ENCODE measurements at places on chromosomes 3 and 15. TPM values are rescaled to one million over a fixed set of nuclear protein-coding genes. Genes with fewer than 3 reads are reported as not detected.

GRCh38 chr3:114376516-114377185 lies 82.8 kb downstream of the TIGIT start:
- H3K4me1 ChIP-seq, result peaks cover 9% of the 10 kb centered on the region
- DNase-seq, result no peak
- H3K27ac ChIP-seq, result no peak overlapping the region
- peaks cover 12% of the 10 kb centered on the region for H3K36me3 ChIP-seq
- no peaks in the 10 kb centered on the region for H3K27me3 ChIP-seq

DNA sequence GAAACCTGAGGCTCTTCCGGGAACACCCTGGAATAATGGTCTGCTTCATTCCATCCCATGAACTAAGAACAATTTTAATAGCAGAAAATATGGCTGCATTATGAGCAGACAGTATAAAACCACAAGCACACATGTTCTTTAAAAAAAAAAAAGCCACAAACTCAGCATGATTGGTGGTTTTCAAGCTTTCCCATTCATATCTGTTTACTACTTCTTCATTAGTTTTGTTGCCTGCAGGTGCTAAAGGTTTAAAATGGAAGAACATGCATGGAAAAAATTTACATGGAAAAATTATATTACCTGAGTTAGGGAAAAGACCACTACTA lies 137.9 kb upstream of the HES1 start:
- peaks cover 11% of the 10 kb centered on the region for H3K4me1 ChIP-seq
- DNase-seq, result no peak
- H3K27me3 ChIP-seq, result peaks cover 62% of the 10 kb centered on the region
- no peak overlapping the region for H3K27ac ChIP-seq

- no peak overlapping the region for H3K4me3 ChIP-seq
- peak overlapping the region; percentile 94 for H3K27ac ChIP-seq
- H3K27me3 ChIP-seq, result no peaks in the 10 kb centered on the region
- H3K36me3 ChIP-seq, result peaks cover 1% of the 10 kb centered on the region
- no peak for DNase-seq
Measured at GRCh38 chr3:100104442-100104798, 9.9 kb downstream of the FILIP1L start.

DNA sequence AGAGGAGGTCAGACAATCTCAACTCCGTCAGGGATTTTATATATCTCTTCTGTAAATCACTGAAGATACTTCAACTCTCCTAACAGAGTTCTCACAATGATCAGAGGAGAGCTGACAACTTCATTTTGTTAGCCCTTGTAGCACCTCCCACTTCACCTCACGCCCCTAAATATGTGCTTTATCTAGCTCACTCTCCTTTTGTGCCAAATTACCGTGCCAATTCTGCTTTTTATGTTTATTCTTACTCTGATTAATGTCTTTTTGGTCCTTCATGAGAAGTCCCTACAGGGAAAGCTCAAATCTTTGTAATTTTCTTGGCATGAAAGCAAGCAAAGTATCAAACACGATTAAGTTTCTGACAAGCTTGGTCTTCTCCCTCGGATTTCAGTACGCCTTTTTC lies 636.1 kb upstream of the NAALADL2 start:
- H3K4me1 ChIP-seq, result peaks cover 1% of the 10 kb centered on the region
- H3K27me3 ChIP-seq, result peaks cover 2% of the 10 kb centered on the region
- DNase-seq, result no peak
- no peak overlapping the region for H3K27ac ChIP-seq
- H3K4me3 ChIP-seq, result no peak overlapping the region

DNA sequence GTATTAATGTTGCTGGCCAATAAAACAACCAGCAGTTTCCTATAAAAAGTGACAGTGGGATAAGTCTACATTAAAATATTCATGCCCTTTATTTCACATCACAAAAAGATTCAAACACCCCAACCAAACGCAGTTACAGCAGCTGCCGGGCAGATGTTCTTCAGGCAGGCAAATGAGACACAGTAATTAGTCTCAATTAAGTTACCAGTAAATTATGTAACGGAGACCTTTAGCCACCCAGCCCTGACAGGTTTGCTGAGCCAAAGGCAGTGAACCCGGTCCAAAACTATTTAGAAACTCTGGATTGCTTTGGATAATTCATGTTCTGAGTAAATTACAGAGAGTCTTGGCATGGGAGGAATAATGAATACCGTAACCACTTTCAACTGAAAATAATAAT lies 289.2 kb upstream of the LYSMD4 start:
- H3K27ac ChIP-seq, result no peak overlapping the region
- peaks cover 44% of the 10 kb centered on the region for H3K4me1 ChIP-seq
- H3K4me3 ChIP-seq, result no peak overlapping the region
- H3K27me3 ChIP-seq, result no peaks in the 10 kb centered on the region
- no peaks in the 10 kb centered on the region for H3K36me3 ChIP-seq

- no peaks in the 10 kb centered on the region for H3K27me3 ChIP-seq
- H3K36me3 ChIP-seq, result peaks cover 29% of the 10 kb centered on the region
- peaks cover 6% of the 10 kb centered on the region for H3K4me1 ChIP-seq
- H3K4me3 ChIP-seq, result no peak overlapping the region
- no peak overlapping the region for H3K27ac ChIP-seq
- peak; percentile 87 for DNase-seq
Measured at GRCh38 chr3:46923559-46924350, 46.2 kb downstream of the PTH1R start.

GRCh38 chr3:110579840-110580550 lies 491.6 kb upstream of the NECTIN3 start:
- peaks cover 36% of the 10 kb centered on the region for H3K4me1 ChIP-seq
- no peaks in the 10 kb centered on the region for H3K36me3 ChIP-seq
- H3K27me3 ChIP-seq, result no peaks in the 10 kb centered on the region

GRCh38 chr3:59364496-59364895 lies 314.7 kb upstream of the CFAP20DC start:
- peaks cover 23% of the 10 kb centered on the region for H3K4me1 ChIP-seq
- no peak overlapping the region for H3K27ac ChIP-seq
- no peak for DNase-seq
- peaks cover 4% of the 10 kb centered on the region for H3K36me3 ChIP-seq
- H3K27me3 ChIP-seq, result no peaks in the 10 kb centered on the region
- no peak overlapping the region for H3K4me3 ChIP-seq

GRCh38 chr15:42728560-42728959 lies 8.4 kb downstream of the CDAN1 start:
- no peak overlapping the region for H3K27ac ChIP-seq
- no peaks in the 10 kb centered on the region for H3K27me3 ChIP-seq
- H3K4me3 ChIP-seq, result no peak overlapping the region
- DNase-seq, result no peak

DNA sequence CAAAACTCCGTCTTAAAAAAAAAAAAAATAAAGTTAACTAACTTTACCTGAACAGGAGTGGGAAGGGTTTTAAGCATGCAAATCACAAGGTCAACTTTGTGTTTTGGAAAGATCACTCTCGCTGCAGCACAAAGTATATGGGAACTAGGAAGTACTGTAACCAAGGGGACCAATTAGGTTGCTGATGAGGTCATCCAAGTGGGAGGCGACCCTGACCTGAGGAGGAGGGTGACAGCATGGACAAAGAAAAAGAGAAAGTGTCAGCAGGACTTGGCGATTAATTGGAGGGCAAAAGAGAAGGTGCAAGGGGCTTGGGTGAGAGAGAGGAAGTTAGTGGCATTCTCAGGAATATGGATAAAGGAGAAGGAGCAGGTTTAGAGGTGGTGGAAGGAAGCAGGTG lies 89.5 kb upstream of the ZBED2 start:
- no peak overlapping the region for H3K27ac ChIP-seq
- no peak for DNase-seq
- H3K36me3 ChIP-seq, result no peaks in the 10 kb centered on the region
- no peaks in the 10 kb centered on the region for H3K4me1 ChIP-seq
- H3K27me3 ChIP-seq, result no peaks in the 10 kb centered on the region
- H3K4me3 ChIP-seq, result no peak overlapping the region

- peaks cover 96% of the 10 kb centered on the region for H3K4me1 ChIP-seq
- DNase-seq, result no peak
- H3K36me3 ChIP-seq, result peaks cover 12% of the 10 kb centered on the region
- H3K27ac ChIP-seq, result peak overlapping the region; percentile 70
- H3K27me3 ChIP-seq, result no peaks in the 10 kb centered on the region
- peak overlapping the region; percentile 20 for H3K4me3 ChIP-seq
Measured at GRCh38 chr3:185929192-185930151, 8.3 kb downstream of the TRA2B start.

- peaks cover 30% of the 10 kb centered on the region for H3K36me3 ChIP-seq
- H3K27me3 ChIP-seq, result no peaks in the 10 kb centered on the region
- DNase-seq, result no peak
- peaks cover 33% of the 10 kb centered on the region for H3K4me1 ChIP-seq
- H3K27ac ChIP-seq, result no peak overlapping the region
- no peak overlapping the region for H3K4me3 ChIP-seq
Measured at GRCh38 chr3:196938576-196938975, 3.8 kb downstream of the NCBP2 start.

DNA sequence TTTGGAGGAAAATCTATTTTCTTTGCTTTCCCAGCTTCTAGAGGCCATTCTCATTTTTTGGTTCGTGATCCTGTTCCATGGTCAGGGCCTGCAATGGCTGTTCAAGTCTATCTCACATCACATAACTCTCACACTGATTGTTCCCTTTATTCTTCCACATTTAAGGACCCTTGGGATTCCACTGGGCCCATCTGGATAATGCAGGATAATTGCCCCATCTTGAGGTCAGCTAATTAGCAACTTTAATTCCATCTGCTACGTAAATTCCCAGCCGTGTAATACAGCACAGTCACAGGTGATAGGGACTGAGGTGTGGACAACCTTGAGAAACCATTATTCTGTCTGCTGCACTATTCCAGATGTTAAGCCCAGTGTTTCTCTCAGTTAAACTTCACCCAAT lies 311.6 kb upstream of the CNTN4 start:
- no peaks in the 10 kb centered on the region for H3K4me1 ChIP-seq
- no peaks in the 10 kb centered on the region for H3K27me3 ChIP-seq
- no peaks in the 10 kb centered on the region for H3K36me3 ChIP-seq
- no peak for DNase-seq
- no peak overlapping the region for H3K27ac ChIP-seq
- no peak overlapping the region for H3K4me3 ChIP-seq

DNA sequence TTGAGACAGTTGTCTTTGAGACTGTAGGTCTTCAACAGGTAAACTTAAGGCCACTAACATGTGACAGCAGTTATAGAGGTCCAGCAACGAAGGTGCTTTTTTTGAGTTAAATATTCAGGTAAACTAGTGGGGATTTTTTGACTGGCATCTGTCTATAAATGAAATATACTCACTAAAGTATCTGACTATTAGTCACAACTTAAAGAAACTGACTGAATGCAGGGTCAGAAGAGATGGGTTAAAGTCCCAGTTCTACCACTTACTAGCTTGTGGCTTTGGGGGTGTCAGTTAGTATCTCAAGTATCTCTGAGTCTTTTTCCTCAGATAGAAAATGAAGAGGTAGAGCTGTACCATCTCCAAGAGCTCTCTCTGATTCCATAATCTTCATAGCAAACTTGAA lies 18.0 kb downstream of the MIX23 start:
- no peaks in the 10 kb centered on the region for H3K27me3 ChIP-seq
- H3K36me3 ChIP-seq, result peaks cover 12% of the 10 kb centered on the region
- no peak overlapping the region for H3K27ac ChIP-seq
- no peak for DNase-seq
- H3K4me1 ChIP-seq, result no peaks in the 10 kb centered on the region

Gene C3orf49
- not detected for total RNA-seq

Gene NPAP1
- total RNA-seq, result not detected

Gene CCDC174
- total RNA-seq, result 18.6 TPM
